ENCODE measurements at places on chromosomes 1 and 21. TPM values are rescaled to one million over a fixed set of nuclear protein-coding genes. Genes with fewer than 3 reads are reported as not detected.

DNA sequence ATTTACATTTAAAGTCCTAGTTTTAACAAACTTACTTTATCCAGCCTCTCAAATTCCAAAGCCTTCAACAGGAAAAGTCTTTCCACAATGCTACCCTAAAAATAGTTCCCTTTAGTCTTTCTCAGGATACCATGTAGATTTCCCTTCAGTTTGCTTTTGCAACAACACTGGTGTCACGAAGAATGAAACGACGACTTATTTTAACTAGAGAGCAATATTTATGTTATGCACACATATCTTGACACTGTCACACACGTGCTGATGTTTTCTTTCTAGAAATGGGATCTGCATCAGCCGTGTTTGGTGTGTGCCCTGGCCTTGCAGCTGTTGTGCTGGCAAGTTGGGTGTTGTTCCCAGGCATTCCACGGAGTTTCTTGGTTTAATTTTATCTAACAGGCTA is 75.5 kb downstream of the SIPA1L2 start:
- DNase-seq, result no peak

GRCh38 chr1:91490501-91490900 is 10.2 kb upstream of the CDC7 start:
- no peak for DNase-seq

GRCh38 chr1:164675342-164675904 is 116.4 kb downstream of the PBX1 start:
- no peak for DNase-seq

- DNase-seq, result no peak
Measured at GRCh38 chr21:41316200-41317062, at the start of gene FAM3B. Gene FAM3B, plus strand, starts transcription at chr21:41316801. Its CDS starts 79 bp downstream, at chr21:41316880.

Gene DTL
- total RNA-seq, result 84.3 TPM

Data from A673 (cell line).